Activated CD4-positive, CD25-positive, alpha-beta regulatory T cell (primary cell): ENCODE measurements at places on chromosomes 16 and 17.

- peak; percentile 18 for DNase-seq
Observed at GRCh38 chr17:7523033-7523432, 25.8 kb upstream of the TNFSF12 start.

DNA sequence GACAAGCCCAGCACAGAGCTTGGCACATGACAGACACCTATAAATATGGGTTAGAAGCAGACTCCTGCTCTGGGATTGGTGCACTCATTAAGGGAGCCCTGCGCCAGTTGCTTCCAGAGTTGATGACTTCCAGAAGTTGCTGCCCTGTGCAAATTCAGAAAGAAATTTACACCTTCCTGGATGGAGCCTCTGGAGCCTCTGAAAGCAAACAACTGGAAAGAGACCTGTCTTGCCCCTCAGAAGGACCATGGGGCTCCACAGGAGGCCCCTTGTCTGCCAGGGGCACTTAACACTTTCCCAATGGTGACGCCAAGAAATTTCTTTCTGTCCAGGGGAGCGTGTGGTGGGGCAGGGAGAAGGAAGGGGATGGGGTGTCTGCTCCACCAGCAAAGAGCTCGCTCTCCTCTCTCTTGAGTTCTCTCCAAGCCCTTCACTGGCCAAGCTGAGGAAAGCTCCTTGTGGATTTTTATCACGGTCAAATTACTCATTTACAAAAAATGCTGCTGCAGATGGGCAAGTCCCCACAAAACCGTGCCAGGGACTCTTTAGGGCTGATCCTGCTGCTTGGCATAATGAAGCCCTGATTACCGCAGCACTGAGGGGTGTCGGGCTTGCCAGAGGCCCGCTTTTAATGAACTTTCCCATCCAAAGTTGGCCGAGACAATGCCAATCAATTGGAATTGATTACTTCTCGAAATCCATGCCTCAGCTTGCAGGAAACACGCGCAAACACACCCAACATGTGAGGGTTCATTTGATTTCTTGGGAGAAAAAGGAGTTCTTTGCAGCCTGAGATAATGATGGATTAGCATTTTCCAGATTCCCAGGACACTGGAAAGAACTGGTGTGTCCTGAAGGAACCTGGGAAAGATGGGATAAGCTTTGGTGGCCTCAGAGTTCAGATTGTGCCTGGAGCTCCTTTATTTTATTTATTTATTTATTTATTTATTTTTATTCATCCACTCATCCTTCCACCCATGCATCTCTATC, 583.6 kb upstream of the CDH5 start:
- no peak for DNase-seq

DNA sequence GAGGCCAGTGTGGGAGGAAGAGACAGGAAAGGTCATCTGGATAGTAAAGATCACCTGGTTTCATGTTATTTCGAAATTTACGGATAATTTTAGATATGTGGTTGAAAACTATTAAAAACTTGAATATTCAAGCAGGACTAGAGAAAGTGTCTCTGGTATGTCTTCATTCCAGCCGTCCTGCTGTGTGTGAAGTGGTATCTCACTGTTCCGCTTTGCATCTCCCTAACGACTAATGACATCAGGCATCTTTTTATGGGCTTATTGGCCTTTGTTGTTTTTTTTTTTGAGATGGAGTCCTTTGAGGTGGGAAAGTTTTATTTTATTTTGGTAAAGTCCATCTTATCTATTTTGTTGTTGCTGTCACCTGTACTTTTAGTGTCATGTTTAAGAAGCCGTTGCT, 214.4 kb upstream of the CHMP6 start:
- DNase-seq = no peak

GRCh38 chr16:84120023-84120422, 3.3 kb upstream of the MBTPS1 start:
- no peak for DNase-seq

- no peak for DNase-seq
Observed at GRCh38 chr17:17223736-17224135, 13.2 kb downstream of the FLCN start.

- DNase-seq = peak; percentile 16
Observed at GRCh38 chr17:78842881-78843565, 2.4 kb upstream of the USP36 start.

DNA sequence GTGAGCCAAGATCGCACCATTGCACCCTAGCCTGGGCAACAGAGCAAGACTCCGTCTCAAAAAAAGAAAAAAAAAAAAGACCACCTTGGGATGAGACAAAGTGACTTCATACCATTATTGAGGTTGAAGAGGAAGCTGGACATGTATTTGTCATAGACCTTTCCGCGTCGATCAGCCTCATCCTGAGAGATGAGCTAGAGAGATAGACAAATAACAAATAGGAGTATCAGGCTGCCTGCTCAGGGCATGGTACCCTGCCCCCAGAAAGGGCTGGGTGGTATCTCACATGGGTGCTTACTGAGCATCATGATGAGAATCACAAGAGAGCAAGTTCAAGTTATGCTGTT, 22.1 kb downstream of the CNTNAP1 start:
- no peak for DNase-seq

DNA sequence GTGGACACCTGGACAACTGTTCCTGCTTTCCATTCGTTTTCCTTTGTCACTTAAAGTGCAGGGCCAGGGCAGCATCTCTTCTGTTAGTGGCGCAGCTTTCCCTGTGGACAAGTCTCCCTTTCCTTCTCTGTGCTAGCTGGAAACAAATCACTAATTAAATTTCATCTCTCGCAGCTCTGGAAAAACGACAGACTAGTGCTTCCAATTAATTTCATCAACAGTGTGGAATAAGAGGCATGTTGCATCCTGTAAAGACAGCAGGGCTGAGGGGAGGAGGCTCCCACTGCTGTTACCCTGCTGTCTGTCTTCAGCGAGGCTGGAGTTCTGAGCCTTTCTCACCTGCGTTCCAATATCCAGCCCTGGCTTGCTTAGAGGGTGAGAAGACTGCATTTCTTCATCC, 352.1 kb upstream of the HSBP1 start:
- DNase-seq = no peak
